ENCODE measurements at places on chromosomes 7 and 10. TPM values are rescaled to one million over a fixed set of nuclear protein-coding genes. Genes with fewer than 3 reads are reported as not detected.
A peak's percentile ranks its signal among the peaks of the same experiment; 100 is the strongest.

MSMB gene
- not detected for total RNA-seq

SLC39A12 gene
- not detected for total RNA-seq

FAM25A gene
- total RNA-seq, result not detected

ATP6V0A4 gene
- total RNA-seq, result 0.89 TPM

VAX1 gene
- total RNA-seq, result not detected

TDRD1 gene
- total RNA-seq, result not detected

NME8 gene
- total RNA-seq, result 0.67 TPM

COL26A1 gene
- total RNA-seq, result 44.5 TPM

CLCN1 gene
- total RNA-seq, result 0.14 TPM

LBX1 gene
- total RNA-seq, result not detected

HOXA6 gene
- total RNA-seq, result not detected

GRCh38 chr7:78842068-78842467, 611.4 kb downstream of the MAGI2 start:
- DNase-seq, result no peak

DNA sequence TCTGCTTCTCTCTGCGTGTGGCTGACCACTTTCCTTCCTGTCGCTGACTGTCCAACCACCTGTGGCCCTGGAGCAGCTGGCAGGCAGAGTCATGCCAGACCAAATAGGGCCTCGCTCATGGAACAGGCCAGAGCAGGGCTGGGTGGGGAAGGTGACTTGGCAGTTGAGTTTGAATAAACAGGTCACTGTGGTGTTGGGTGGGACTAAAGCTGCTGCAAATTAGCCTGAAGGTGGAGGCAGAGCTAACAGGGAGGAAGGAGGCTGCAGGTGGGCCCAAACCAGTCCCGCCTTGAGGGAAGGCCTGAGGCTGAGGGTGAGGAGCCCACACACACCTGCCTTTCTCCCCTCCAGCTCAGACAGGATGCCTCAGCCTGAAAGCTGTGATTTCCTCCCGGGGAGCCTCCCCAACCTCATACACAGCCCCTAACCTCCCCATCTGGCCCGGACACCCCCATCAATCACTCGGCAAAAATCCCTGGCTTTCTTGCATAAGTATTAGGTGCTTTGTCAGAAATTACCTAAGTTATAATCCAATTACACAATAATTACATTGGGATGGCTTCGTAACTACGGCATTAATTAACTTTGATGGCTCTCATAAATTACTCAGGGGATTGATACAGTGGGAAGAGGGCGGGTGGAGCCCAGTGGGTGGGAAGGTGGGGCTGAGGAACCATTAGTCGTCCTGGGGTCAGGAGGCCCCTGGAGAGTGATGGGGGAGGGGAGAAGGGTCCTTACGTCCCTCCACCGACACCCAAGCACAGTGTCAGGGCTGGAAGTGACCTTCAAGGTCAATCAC, 97.7 kb upstream of the PCBD1 start:
- no peak for DNase-seq

DNA sequence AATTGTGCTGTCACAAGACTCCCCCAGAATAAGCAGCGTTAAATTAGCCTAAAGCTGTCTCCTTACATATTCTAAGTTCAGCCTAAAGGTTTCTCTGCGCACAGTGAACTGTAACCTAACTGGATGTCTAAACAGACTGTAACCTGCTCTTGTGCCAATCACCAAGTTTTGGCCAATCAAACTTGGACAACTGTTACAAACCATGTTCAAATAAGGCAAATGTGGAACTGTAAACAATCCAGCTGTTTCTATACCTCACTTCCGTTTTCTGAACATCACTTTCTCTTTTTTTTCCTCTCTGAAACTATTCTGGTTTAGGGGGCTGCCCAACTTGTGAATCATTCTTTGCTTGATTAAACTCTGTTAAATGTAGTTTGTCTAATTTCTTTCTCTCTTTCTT, 252.2 kb upstream of the HABP2 start:
- DNase-seq, result no peak

GRCh38 chr7:51229106-51229537, 87.5 kb downstream of the COBL start:
- DNase-seq, result no peak

DNA sequence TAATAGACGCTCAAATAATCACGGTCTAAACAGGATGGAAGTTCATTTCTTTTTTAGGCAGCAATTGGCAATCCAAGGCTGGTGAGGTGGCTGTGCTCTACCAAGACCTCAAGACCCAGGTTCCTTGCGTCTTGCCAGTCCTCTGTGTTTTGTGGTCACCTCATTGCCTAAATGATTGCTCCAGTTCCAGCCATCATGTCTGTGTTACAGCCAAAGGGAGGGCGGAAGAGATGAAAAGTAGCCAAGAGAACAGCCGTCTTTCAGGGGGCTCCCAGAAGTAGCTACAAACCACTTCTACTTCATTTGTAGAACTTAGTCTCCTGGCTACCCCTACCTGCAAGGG, 19.2 kb upstream of the C10orf67 start:
- no peak for DNase-seq

- DNase-seq, result no peak
Measured at GRCh38 chr10:98444314-98445006, 2.3 kb downstream of the HPS1 start.

- DNase-seq, result no peak
Measured at GRCh38 chr10:86199041-86199440, 167.6 kb downstream of the GRID1 start.

- DNase-seq, result no peak
Measured at GRCh38 chr10:124032971-124033886, 60.2 kb downstream of the CHST15 start.

- no peak for DNase-seq
Measured at GRCh38 chr7:74403521-74404387, 50.0 kb upstream of the GTF2IRD1 start.

DNA sequence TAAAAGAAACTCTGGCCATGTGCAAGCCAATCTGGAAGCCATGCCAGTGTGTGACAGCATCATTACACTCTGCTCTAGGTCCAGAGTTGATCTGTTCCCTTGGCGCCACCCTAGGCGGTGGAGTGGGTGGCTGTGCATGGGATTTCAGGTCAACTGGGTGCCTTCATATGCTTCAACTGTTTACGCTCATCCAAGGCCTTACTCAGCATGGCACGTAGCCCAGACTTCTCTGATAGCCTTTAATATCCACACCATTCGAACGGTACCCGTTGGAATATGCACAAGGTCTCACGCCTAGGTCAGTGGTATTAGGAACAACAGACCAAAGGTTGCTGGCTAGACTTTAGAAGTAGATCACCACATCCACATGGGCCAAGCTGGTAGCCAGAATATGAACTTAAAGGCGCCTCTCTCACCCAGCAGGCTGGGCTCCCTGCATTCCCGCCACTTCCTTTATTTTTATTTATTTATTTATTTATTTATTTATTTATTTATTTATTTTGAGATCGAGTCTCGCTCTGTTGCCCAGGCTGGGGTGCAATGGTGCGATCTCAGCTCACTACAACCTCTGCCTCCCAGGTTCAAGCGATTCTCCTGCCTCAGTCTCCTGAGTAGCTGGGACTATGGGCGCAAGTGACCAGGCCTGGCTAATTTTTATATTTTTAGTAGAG, 18.7 kb upstream of the ACHE start:
- no peak for DNase-seq

- no peak for DNase-seq
Measured at GRCh38 chr7:50229964-50230363, 74.6 kb upstream of the IKZF1 start.

DNA sequence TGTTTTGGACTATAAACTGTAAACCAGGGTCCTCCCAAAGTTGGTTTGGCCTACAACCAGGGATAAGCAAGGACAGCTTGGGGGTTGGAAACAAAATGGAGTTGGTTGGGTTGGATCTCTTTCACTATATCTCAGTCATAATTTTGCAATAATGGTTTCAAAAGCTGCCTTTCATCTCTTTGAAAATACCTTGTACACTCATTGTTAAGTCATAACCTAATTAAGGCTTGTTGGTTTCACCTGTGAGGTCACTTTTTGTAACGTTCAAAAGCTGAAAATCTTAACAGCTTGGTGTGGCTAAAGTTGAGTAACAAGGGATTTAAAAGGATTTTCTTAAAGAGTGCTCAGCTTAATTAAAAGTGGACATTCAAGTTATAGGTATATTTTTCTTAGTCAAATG, 476.1 kb downstream of the IPMK start:
- no peak for DNase-seq

DNA sequence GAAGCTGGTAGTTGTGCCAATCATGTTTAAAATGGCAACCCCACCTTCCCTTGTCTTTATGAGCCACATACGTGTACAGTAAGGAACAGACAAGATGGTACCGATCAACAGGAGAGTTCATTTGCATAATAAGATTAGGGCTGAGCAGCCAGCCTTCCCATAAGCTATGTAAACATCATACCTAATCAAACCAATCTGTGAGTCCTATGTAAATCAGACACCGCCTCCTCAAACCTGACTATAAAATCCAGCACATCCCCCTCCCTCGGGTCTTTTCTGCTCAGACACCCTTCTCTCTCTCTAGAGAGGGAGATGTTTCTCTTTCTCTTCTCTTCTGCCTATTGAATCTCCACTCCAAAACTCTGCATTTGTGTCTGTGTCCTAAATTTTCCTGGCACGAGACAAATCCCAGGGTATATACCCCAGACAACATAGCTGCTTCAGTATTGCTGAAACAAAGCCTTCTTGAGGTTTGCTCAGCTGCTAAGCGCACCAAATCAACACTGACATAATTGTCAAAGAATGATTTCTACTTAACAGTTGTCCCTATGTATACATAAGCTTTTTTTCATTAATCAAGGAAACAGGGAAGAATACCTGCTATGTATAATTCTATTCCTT, 279.2 kb downstream of the THSD7A start:
- DNase-seq, result no peak

- no peak for DNase-seq
Measured at GRCh38 chr10:42638821-42639270, 476 bp upstream of the ZNF33B start.

DNA sequence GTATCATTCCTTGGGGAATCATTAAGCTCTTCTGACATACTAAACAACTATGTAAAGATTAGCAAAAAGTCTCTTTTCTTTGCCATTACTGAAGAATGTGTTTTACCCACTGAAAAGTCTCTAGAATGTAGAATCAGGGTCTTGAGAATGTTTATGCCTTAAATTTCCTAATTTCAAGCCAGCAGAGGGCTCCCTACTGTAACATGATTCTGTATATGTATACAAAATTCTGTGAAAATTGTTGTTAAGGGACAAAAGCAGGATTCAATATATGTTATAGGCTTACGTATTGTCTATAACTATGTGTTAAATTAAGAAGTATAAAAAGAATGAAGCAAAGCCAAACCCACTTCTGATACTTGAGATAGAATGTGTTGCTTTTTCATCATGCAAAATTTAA, 296.9 kb upstream of the DGKB start:
- no peak for DNase-seq

DNA sequence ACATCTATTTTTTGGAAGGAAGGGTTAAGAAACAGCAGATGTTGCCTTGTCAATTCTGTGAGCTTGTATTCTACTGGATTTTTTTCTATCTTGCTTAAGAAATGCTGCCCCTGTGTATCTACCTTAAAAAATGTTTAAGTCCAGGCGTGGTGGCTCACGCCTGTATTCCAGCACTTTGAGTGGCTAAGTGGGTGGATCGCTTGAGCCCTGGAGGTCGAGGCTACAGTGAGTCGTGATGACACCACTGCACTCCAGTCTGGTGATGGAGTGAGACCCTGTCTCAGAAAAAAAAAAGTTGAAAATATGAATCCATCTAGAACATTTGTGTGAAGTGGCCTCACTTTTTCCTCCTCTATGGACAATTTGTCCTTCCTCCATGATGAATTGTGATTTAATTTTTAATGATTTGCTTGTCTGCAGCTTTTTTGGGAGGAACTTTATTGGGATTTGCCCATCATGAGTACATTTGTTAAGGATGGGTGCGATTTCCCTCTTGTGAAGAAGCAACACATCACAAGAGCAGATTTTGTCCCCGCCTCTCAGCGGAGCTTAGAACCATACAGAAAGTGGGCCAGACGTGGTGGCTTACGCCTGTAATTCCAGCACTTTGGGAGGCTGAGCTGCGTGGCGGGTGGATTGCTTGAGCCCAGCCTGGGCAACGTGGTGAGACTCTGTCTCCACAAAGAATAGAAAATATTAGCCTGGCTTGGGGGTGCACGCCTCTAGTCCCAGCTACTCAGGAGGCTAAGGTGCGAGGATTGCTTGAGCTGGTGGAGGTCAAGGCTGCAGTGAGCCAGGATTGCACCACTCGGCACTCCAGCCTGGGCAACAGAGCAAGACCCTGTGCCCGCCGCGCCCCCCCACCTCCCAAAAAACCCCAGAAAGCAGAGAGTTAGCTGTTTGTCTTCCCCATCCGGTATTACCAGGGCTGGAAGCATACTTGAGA, 57.7 kb downstream of the DNAJB6 start:
- no peak for DNase-seq

DNA sequence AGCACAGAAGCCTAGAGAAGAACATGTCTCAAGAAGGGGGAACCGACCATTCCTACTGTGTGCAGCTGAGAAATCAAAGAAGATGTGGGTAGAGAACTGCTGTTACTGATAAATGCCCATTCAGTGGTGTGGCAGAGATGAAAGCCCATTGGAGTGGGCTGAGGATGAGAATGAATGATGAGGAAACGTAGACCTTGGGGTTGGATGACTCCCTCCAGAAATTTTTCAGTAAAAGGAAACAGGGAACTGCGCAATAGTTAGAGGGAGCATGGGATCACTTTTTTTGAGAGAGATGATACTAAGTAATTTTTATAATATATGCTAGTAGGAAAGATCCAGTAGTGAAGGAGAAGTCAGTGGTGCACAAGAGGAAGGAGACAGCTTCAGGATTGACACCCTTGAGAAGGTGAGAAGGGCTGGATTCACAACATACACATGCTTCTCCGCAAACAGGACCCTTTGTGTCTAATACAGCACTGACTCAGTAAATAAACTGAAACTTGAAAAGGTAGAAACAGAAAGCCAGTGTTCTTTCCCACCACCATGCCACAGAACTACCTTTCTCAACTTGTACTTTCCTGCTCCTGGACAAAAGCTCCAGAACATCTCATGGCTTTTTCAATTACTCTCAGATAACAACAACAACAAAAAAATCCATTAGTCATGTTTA, 104.7 kb upstream of the IL6 start:
- no peak for DNase-seq

- no peak for DNase-seq
Measured at GRCh38 chr7:73888959-73889358, 28.0 kb downstream of the TMEM270 start.

- DNase-seq, result no peak
Measured at GRCh38 chr7:155298288-155298833, 683 bp downstream of the INSIG1 start.

GRCh38 chr7:150586068-150586784, 19.0 kb downstream of the GIMAP4 start:
- DNase-seq, result no peak

DNA sequence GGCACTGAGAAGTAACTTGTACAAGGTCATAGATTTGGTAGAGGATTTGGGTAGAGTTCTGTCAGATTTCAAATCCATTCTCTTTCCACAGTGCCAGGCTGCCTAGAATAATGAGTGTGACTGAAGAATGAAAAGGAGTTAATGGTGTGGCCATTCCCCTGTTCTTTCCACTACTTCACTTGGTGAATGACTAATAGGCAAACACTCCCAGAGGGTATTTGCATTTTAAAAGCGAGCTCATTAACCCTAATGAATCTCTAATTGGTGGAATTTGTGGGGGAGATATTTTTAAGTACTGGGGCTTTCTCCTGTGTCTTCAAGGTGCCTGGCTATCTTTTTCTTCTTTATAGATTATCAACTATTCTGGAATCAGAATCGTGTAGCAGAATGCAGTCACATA, 74.8 kb upstream of the RPA3 start:
- no peak for DNase-seq

GRCh38 chr7:17441557-17441956, 143.1 kb downstream of the AHR start:
- DNase-seq, result no peak

- DNase-seq, result no peak
Measured at GRCh38 chr10:78980815-78981214, 88.0 kb upstream of the ZMIZ1 start.

GRCh38 chr7:151123822-151124464, 37.7 kb downstream of the AGAP3 start:
- DNase-seq, result peak; percentile 82

Data from progenitor cell of endocrine pancreas (in vitro differentiated cells).